ENCODE measurements at places on chromosomes 12 and 14.

- no peak for DNase-seq
These were observed 146.5 kb downstream of the PIWIL1 start for GRCh38 chr12:130484221-130484620.

DNA sequence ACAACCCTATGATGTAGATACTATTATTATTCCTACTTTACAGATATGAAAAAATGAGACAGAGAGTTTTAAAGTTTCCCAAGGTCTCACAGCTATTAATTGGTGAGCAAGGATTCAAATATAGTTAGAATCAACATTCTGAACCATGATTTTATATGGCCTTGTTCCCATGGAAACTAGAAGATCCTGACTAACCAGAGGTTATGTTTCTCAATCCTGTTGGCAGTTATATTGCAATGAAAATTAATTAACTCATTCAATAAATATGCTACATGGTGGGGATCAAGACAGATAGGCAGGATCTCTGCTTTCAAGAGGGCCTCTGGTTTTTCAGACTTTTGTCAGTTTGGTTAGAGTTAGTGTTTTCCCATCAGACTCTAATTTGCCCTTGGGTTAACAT, 9.3 kb upstream of the FUT8 start:
- DNase-seq, result no peak

DNA sequence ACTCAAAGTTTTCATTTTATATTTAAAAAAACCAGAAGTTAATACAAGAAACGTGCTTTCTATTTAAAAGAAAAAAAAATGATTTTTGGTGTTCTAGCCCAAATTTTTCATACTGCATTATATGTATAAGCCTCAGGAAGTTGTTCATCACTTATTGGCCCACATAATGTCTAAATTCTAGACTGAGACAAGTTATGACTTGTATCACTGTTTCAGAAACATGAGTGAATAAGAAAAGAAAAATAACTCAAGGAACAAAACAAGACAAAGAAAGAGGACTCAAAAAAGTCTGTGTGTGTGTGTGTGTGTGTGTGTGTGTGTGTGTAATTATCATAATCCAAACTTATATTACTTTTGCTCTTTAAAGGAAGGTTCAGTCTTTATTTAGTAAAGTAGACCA, 929.8 kb downstream of the GALC start:
- DNase-seq, result no peak

DNA sequence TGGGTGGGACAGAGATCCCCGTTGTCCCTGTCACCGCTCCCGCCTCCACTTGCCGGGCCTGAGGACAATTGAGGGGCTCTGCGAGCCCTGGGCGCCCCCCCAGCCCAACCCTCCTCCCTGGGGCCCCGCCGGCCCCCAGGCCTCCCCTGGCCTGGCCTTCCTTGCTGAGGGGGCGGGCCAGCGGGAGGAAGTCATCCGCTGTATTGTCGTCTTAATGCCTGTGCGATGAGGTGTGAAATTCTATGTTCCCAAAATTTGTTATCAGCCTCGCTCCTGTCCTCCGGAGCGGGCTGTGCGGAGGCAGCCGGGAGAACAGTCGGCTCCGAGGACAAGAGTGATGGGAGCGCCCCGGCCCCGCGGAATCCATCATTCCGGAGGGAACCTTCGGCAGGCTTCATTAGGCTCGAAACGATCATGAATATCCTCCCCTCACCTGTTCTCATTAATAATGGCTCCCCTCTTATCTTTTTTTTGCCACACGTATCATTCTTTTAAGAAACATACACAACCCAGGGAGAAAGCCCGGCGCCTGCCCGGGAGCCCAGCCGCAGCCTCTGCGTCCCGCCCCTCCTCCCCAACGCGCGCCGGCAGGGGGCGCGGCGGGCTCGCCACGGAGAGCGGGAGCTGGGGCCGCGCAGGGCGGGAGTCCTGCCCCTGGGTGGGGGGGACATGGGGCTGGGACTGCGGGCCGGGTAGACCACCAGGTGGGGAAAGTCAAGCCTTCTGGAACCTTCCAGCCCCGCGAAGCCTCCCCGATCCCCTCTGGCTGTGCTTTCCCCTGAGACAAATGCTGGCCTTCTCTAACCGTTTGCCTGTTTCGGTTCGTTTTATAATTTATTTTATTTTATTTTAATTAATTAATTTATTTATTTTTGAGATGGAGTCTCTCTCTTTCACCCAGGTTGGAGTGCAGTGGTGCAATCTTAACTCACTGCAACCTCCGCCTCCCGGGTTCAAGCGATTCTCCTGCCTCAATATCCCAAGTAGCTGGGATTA, 17.1 kb upstream of the DLK1 start:
- DNase-seq, result no peak

DNA sequence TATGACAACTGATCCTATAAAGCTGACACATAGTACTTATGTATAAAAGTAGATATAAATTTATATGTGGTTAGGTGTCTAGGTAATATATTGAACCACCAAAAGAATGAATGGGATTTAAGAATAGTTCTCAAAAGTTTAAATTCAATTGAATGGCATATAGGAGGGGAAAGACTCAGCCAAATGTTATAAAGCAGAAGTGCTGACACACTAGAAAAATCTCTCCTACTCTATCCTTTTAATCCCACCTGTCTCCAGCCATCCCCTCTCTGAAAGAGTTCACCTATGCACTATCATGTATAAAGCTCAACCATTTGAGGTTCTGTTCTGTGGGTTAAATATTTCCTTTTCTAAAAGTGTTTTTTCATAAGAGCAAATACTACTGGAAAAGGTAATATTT, 400.7 kb downstream of the SOX5 start:
- no peak for DNase-seq

DNA sequence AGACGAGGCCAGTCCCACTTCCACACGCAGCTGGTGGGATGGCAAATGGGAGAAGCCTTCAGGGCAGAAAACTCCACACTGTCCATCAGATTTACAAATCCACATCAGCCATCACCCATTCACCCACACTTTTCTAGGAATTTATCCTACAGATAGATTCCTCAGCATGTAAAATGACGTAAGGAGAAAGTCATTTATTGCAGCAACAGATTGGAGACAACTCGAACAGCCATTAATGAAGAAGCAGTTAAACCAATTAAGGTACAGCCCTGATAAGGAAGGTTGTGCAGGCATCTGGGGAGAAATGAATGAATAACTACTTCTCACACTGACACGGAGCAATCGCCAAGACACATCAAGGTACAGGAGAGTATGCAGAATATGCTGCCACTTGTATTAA, 26.2 kb downstream of the PRKAB1 start:
- DNase-seq, result no peak

- no peak for DNase-seq
These were observed 91.1 kb upstream of the FUT8 start for GRCh38 chr14:65321370-65321875.

DNA sequence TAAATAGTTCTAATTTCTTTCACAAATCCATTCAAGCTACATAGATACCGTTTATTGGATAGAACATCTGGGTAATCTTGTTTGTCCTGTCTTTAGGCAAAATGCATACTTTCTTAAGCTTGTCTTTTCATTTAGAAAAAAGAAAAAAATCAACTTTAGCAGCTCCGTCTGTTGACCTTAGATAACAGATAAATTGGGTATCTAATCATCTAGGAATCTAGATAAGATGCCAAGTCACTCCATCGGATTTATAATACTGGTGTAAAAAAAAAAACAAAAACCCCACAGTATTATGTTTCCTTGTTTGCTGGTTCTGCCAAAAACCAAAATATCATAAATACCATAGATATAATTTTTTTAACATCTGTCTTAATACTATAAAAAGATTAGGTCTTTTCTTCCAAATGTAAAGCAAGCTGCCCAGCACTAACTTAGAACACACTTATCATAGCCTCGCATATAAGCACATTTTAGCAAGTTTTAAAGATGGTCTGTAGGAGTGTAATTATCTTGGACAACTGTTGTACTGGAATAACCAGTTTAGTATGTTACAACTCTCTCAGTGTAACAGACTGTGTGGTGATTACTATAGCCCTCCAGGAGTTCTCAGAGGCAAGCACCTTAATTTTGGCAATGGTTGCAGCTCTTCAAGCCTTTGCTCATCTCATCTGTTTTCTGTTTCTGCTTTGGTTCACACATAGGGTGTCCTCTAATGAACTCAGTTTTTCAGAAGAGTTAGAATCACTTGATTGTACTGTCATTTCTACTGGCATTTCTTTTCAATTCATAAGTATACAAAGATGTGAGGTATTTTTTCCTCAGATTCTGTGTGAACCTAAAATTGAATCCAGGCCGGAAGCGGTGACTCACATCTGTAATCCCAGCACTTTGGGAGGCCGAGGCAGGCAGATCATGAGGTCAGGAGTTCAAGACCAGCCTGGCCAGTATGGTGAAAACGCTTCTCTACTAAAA, 83.1 kb downstream of the ANO6 start:
- no peak for DNase-seq

DNA sequence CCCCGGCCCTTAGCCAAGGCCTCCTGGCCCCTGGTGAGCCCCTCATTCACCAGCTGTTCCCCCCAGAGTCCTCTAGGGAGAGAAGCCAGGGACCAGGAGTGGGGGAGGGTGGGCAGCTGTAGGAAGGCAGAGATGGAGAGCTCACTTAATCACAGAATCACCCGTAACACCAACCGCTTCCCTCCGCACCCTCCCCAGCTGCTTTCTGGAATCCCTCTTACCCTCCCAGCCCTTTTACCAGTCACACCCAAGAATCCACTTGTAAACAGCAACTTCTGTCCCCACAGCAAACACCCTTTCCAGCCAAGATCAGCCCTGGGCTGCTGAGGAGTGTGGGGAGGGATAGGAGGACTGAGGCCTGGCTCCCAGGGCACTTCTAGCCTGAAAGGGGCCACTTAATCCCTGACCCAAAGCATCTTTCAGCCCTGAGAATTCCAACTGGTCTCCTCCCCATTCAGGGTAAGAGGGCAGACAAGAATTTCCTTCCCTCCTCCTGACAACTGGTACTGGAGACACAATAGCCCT, 18.8 kb downstream of the NCKAP5L start:
- DNase-seq, result no peak

GRCh38 chr14:21379338-21379737, 4.5 kb downstream of the SUPT16H start:
- DNase-seq, result no peak

DNA sequence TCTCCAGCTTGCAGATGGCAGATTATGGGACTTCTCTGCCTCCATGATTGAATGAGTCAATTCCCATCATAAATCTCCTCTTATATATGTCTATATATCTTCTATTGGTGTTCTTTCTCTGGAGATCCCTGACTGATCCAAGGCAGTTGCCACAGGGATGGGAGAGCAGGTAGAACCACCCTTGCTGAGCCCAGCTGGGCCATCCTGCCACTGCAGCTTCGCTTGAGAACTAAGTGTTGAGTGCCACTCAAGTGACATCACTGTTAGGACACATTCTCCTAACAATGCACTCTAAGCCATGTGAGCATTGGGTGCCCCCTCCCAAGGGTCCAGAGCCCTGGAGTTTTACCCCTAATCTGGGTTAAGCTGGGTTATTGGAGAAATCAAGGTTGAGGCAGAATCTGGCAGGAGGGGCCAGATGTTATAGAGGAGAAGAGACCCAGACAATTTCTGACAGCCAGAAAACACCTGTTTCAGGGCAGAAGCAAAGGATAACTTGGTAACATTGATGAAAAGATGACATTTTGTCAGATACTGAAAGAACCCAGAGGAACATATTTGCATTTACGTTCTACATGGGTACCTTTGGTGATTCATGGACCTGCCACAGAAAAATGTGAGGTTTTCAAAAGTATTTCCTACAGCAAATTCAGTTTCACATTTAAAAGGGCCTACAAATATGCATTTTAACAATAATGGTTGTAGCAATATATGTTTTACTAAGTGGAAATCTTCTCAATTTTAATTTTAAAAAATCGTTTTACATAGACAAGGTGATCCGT, 57.2 kb upstream of the MAX start:
- DNase-seq, result no peak

- DNase-seq, result peak; percentile 55
These were observed at the start of gene ZBTB39 for GRCh38 chr12:57005980-57006808. TSS of gene ZBTB39 (minus strand) at chr12:57006546. CDS start at chr12:57004917, 1,629 bp downstream.

GRCh38 chr12:42732908-42733411, 143.4 kb upstream of the PRICKLE1 start:
- DNase-seq, result no peak

GRCh38 chr12:102390068-102390467, 90.3 kb downstream of the IGF1 start:
- no peak for DNase-seq

GRCh38 chr14:45664668-45665356, 411.8 kb upstream of the MIS18BP1 start:
- DNase-seq, result no peak

DNA sequence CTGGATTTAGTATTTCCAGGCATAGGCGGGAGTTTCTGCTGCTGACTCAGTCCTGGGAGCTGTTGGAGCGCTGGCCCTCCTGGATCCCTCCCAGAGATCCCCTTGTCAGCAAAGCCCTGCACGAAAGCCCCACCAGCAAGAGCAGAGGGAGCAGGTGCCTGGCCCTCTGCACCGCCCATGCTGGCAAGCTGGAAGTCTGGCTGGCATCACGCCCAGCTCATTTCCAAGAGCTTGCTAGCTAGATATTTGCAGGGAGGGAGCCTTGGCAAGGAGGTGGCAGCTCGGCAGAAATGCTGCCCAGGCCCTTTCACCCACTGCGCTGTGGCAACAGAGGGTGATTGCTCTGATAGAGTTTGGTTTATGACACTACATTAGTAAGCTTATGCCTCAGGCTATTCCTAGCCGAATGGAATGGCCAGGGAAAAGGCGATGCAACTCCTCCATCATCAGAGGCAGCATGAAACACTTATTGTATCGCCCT, 193.9 kb downstream of the EMP1 start:
- DNase-seq, result no peak

DNA sequence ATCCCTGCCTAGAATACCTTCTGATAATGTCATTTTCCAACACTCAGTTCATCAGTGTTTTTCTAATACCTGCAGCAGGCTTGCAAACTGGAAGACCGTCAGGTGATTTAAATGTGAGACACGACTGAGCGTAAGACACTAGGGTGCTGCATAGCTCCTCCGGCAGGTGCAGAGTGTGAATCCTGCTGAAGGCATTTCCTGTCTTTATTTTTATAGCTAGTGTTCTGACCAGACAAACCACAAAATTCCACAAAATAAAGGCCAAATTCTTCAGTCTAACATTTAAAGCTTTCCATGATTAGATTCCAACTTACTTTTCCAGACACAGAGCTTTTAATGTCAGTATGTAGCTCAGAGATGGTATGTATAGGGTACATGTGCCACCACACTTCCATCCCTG, 70.7 kb downstream of the BBS10 start:
- no peak for DNase-seq

Data from GDM1 (cell line).